Stimulated activated CD8-positive, alpha-beta memory T cell treated with anti-CD3 and anti-CD28 coated beads, Interleukin-15, amount 100 ng/mL, for 48 hours (primary cell): ENCODE measurements at places on chromosomes 2 and 18.

- no peak for DNase-seq
These were observed 9.3 kb downstream of the KCNIP3 start for GRCh38 chr2:95306336-95306895.

DNA sequence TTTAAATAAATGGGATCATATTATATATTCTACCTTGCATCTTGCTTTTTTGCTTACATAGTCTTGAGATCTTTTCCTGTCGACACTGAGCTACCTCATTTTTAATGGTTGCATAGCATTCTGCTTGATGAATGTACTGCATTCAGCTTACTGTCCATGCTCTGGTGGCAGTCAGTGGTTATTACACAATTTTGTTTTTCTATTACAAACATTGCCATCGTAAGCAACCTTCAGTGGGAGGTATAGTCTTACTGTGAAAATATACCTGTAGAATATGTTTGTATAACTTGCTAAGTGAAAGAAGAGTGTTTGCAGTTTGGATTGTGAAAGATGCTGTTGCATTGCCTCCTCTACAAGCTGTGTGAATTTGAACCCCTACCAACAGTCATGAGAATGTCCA, 43.4 kb downstream of the UBXN4 start:
- DNase-seq, result no peak

DNA sequence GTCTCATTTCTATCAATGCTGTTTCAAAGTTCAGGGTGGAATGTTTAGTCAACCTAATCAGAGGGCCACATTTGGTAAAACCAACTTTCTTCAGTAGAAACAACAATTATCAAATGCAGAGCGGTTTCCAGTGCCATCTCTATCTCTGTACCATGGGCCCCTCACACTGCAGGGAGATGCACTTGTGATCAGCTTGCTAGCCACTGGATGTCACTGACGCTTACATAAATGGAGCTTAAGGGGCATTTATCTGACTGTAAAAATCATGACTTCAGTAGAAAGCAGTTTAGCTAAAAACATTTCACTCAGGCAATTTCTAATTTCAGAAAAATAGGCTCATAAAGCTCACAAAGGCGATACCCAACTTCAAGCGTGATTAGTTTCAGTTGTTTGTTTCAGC, 678.0 kb downstream of the ZEB2 start:
- DNase-seq, result no peak

- DNase-seq, result no peak
These were observed 144.9 kb upstream of the ERBB4 start for GRCh38 chr2:212683346-212684097.

DNA sequence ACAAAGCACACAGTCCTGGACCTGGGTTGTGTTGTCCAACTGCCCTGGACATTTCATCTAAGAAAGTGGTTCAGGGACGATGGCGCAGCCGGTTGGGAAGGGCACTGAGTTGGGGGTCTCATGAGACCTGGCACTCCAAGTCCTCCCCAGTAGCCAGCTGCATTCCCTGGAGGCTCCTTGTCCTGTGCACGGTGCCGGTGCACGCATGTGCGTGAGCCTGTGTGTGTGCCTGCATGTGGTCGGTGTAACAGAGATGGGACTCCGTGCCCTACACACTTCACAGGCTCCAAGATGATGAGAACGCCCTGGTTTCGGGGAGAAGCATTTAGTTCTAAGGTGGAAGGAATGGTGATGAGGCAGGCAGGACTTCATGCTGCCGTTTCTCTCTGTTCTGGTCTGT, 124.9 kb upstream of the PXDN start:
- no peak for DNase-seq

DNA sequence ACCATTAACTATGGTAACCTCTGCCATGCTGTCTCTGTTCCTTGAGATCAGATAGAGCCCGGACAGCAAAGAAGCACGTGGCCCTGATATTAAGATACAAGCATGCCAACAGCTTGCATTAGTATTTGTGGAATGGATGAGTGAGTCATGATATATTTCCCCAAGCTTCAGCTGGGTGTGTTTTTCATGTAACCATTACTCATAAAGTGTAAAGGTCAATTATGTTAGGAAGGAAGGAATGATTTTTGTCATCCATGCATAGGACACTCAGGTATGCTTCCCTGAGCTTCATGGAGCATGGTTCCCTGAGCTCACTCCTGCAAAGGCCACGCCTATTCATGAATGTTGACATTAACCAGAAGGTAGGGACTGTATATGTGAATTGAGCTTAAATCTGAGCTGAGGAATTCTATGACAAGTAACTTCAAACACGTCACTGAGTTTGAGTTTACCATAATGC, 74.6 kb downstream of the ARL4C start:
- DNase-seq, result no peak

- no peak for DNase-seq
These were observed 4.1 kb downstream of the HS6ST1 start for GRCh38 chr2:128314348-128315121.

- DNase-seq, result no peak
These were observed 50.1 kb upstream of the GAREM1 start for GRCh38 chr18:32520771-32521170.

GRCh38 chr2:150939087-150939486, 322.6 kb downstream of the RBM43 start:
- DNase-seq, result no peak

GRCh38 chr2:42545841-42546390, 22.5 kb upstream of the MTA3 start:
- no peak for DNase-seq
